Jurkat, Clone E6-1 (cell line): ENCODE measurements at places on chromosomes 2 and 18.

GRCh38 chr2:40244675-40245074, 207.2 kb downstream of the SLC8A1 start:
- DNase-seq, result no peak

GRCh38 chr2:23418056-23418455, 33.1 kb downstream of the KLHL29 start:
- DNase-seq, result no peak

- DNase-seq, result no peak
These were observed 762.3 kb upstream of the ID2 start for GRCh38 chr2:7919510-7919909.

- DNase-seq, result no peak
These were observed 19.9 kb downstream of the FMNL2 start for GRCh38 chr2:152354909-152355308.

DNA sequence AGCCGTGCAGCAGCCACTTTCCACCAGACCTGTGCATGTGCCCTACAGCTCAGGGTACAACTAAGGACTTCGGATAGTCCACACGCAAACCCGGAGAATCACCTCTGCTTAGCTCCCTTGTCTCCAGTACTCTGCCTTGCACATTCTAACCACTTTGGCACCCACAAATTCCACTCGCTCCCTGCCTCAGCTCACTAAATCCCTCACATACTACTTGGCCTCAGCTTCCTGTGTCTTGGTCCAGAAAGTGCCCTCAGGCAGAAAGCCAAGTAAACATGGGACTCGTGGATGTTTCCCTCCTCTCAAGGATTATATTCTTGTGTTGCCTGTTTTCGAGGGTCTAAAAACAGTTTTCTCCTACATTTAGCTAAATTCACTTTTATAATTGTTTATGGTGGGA, 157.8 kb upstream of the DAPL1 start:
- no peak for DNase-seq

- DNase-seq, result no peak
These were observed 57.4 kb downstream of the COPS8 start for GRCh38 chr2:237143118-237143517.

GRCh38 chr2:47639467-47639866, 143.5 kb upstream of the MSH6 start:
- no peak for DNase-seq

GRCh38 chr18:76805221-76805620, 17.1 kb upstream of the ZNF236 start:
- no peak for DNase-seq

DNA sequence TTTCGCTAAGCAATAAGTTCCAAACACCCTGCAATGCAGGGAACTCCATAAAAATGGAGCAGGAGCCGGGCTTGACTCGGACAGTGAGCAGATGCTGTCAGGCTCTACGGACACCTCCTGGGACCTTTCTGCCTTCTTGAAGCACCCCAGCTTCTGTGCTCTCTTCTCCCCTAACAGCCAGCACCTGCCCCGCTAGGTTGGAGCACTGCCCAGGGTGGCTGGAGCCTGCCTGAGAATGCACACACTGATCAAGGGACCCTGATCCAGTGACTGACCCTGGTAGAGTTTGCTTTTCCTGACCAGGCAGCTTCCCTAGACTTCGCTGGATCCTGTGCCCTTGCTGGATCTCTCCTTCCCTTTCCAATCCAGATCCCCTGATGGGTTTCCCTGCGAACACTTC, 40.9 kb downstream of the CD226 start:
- DNase-seq, result no peak

- DNase-seq, result no peak
These were observed 219.6 kb upstream of the EPAS1 start for GRCh38 chr2:46077522-46078107.

- no peak for DNase-seq
These were observed 86.0 kb upstream of the ATG16L1 start for GRCh38 chr2:233165543-233165894.

DNA sequence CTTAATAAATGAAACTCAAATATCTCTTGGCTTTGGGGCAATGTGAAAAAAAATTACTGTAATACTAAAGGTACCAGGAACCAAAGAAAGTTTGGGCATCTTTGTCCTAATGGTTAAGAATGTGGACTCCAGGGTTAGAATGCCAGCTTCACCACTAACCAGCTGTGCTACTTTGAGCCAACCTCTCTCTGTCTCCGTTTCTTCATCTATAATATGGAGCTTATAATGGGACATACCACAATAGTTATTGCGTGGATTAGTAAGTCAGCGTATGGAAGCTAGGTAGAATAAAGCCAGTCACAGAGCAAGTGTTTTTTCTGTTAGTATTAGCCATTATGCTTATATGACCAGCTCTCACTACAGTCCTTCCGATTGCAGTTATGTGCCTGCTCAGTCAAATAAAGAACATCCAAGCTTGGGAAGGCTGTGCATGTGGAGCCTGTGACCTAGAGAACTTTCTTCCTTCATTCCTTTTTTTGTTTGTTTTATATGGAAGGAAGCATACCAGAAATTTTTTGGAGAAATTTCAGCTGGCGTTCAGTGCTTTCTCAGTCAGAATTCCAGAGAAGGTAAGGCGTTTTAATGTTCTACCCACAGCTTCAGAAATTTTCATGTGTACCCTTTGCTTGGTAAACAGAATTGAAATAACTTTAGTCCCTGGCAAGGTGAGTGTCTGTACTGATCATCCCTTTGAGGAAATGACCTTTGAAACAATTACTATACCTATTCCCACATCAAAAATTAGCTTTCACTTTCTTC, 114.0 kb upstream of the RND3 start:
- no peak for DNase-seq

- DNase-seq, result no peak
These were observed 594.1 kb downstream of the SATB2 start for GRCh38 chr2:198863655-198864054.

DNA sequence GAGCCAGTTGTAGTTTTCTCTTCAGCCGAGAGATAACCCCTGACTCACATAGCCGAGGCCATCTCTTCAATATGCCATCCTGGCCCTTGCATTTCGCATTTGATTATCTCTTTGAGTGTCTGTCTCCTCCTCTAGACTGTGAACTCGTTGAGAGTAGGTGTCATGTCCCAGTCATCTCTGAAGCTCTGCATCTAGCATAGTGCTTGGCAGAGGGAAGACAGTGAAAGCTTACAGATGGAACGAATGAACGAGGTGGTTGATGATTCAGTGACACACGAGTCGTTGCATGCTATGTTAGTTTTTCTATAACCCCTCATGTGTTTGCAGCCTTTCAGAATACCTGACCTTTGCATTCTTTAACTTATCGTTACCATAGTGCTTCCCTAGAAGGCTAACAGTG, 59.9 kb upstream of the CYRIA start:
- no peak for DNase-seq

DNA sequence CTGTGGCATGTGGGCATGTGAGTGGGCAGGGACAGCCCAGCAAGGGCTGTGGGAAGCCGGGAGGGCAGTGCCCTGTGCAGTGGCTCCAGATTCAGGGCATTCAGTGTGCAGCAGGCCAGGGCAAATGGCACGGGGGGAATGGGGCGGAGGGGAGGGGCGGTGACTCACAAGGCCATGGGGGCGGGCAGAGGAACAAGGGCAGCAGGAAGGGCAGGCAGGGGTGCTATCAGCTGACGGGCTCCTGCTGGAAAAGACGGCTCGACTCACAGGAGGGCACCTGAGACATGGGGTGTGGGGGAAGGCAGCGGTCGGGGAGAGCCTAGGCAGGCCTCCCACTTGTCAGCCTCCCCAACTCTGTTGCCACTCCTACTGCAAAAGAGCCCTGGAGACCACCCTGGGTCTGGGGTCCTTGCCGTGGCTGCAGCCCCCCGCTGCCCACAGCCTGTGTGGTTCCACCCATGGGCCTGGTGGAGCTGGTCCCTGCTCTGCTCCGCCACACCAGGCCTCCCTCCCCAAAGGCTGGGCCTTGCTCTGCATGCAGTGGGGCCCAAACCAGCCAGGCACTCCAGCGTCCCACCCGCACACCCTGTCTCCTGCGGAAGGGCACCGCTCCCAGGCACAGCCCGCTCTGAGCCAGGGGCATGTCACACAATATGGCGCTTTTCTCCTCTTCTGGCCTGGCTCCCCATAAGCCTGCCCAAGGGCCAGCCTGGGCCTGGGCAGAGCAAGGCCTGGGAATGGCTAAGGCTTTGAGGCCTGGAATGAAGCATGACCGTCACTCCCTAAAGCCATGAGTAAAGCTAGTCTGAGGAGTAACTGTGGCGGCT, 25.9 kb downstream of the HS6ST1 start:
- DNase-seq, result no peak

GRCh38 chr2:64666810-64667438, 13.2 kb upstream of the SERTAD2 start:
- no peak for DNase-seq

DNA sequence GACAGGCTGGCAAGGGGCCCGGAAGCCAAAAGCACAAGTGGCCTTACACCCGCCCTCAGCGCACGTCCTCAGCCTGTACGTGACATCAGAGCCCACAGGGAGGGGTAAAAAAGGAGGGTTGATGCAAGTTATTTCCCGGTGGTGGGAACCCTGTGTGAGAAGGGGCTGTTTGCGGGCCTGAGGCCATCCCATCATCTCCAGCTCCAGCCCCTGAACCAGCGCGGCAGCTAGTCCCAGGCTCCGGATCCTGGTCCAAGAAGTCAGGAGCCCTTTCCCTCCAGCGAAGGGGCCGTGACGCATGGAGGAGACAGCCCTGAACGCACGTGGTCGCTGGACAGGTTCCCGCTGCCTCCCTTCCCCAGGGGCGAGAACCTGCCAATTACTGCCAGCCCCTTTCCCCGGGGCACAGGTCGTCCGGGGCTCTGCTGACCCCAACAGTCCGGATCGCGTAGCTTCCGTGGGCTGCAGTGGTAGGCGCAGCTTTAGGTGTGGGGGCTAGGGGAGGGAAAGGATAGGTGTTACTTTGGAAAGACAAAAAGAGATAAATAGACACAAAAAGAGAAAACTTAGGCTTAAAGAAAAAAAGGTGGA, 1.3 kb upstream of the LRP2 start:
- DNase-seq, result peak; percentile 29

- DNase-seq, result no peak
These were observed 151.0 kb upstream of the DAPL1 start for GRCh38 chr2:158644139-158644538.

- DNase-seq, result peak; percentile 95
These were observed 151.5 kb downstream of the NCK2 start for GRCh38 chr2:105895990-105896764.

DNA sequence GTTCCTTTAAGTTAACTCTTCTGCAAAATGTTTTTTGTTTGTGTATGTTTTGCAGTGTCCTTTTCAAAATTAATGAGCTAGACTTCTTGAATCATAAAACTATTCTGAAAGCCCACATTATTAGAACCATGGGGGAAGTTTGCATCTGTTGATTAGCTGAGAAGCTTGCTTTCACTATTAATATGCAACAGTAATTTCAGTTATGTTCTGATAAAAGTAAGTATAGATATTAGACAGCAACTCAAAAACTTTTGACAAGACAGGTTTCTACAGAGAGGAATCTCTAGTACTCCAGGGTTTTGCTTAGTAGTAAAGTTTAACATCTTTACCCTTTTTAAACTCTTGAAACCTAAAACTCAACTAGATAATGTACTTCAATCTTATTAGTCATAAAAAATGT, 147.8 kb downstream of the UBE2E3 start:
- no peak for DNase-seq

- DNase-seq, result no peak
These were observed 37.5 kb downstream of the UXS1 start for GRCh38 chr2:106156305-106157296.

DNA sequence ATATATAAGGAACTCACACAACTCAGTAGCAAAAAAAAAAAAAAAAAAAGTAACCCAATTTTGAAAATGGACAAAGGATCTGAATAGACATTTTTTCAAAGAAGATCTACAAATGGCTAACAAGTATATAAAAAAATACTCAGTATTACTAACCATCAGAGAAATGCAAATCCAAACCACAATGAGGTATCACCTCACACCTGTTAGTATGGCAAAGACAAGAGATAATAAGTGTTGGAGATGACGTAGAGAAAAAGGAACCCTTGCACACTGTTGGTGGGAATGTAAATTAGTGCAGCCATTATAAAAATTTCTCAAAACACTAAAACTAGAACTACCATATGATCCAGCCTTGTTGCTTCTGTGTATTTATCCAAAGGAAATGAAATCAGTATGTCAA, 5.8 kb upstream of the CNDP1 start:
- DNase-seq, result no peak

DNA sequence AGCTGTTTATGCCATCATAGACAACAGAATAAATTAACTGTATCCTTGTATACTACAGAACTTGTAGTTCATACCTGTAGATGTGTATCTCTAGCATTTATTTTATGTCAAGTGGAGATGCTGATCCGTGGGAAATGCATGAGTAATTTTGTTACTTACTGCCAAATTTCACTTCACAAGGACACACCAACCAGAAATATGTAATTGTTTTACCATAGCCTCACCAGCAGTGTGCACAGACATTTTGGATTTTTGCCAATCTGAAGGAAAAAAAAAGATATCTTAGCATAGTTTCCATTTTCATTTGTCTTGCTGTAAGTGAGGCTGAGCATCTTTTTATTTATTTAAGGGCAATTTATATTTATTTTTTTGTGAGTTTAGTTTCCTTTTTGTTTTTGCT, 265.1 kb upstream of the OSR1 start:
- DNase-seq, result no peak

DNA sequence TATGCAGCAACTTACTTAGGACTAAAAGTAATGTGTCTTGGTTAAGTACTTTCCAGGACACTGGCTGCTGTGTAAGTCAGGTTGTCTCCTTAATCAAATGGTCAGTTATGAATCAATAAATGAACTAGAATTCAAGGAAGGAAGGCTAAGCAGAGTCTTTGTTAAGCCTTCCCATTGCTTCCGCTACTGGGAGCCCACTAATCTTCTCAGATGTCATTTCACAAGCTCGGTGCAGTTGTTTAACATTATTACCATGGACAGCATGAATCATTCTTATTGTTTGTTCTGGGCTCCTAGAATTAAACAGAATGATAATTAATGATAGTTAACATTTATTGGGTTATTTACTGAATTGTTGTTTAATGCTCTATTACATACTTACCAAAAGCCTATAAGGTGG, 26.0 kb upstream of the MEIS1 start:
- DNase-seq, result no peak

- DNase-seq, result no peak
These were observed 167.1 kb upstream of the FOSL2 start for GRCh38 chr2:28225473-28226080.

GRCh38 chr2:231413456-231413855, 17.9 kb downstream of the B3GNT7 start:
- no peak for DNase-seq

GRCh38 chr2:109342256-109342850, 213.3 kb downstream of the SH3RF3 start:
- DNase-seq, result no peak

- no peak for DNase-seq
These were observed 438.5 kb downstream of the ZNF516 start for GRCh38 chr18:76056471-76057110.

- no peak for DNase-seq
These were observed 103.6 kb downstream of the ACKR3 start for GRCh38 chr2:236673126-236673822.

- DNase-seq, result peak; percentile 39
These were observed 18.6 kb upstream of the SKA1 start for GRCh38 chr18:50356036-50356945.

GRCh38 chr2:116706396-116706795, 1108.1 kb upstream of the DDX18 start:
- no peak for DNase-seq

GRCh38 chr2:97900806-97901205, 94.9 kb downstream of the TMEM131 start:
- no peak for DNase-seq

- DNase-seq, result no peak
These were observed 93.7 kb downstream of the TDRD15 start for GRCh38 chr2:21217442-21217841.
